ENCODE measurements at places on chromosomes 12 and 14.

DNA sequence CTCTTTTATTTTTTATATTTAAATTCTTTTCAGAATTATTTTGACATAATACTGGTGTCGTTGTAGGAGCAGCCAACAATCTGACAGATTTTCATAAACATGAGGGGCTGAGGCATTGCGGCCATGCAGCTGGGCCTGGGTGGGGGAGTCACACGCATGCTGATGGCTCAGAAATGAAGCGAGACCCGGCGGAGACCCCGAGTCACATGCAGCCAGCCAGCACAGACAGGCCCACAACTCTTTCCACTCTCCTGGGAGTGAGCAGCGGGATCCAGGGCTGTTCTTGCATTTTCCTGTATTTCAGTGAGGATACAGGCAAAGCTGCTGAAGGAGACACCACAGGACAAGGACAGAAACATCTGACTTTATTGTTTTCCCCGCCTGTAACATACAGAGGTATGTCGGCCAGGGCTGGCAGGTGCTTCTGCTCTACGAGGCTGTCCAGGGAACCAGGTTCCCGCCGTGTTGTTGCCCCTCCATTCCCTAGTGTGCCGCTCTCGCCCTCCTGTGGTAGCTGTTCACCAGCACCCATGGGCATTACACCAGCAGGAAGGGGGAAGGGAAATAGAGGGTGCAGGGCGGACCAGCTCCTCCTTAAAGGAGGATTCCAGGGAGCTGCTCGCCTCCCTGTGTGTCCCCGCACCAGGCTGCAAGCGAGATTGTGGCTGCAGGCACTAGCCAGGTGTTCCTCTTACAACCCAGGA lies 30.5 kb downstream of the FZD10 start:
- DNase-seq = peak; percentile 17

GRCh38 chr14:69643430-69644200 lies 32.2 kb downstream of the SUSD6 start:
- DNase-seq = peak; percentile 88

- no peak for DNase-seq
Observed at GRCh38 chr14:55600784-55601561, 21.0 kb downstream of the KTN1 start.

DNA sequence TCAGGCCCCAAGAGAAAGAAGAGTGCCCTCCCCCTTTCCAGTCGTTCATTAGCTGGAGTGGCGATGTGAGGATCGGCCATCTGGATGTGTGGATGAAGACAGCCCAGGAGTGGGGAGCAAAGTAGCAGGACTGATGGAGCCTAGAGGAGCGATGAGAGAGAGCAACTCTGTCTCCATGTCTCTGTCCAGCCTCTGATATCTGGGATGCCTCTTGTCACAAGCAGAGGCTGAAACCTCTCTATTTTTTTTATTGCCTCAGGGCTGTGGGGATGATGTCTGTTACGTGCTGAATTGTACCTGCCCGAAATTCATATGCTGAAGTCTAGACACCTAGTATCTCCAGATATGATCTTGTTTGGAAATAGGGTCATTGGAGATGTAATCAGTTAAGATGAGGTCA lies 2.7 kb downstream of the SERPINA11 start:
- DNase-seq = no peak

- no peak for DNase-seq
Observed at GRCh38 chr12:32507942-32508320, 108.6 kb downstream of the FGD4 start.

- peak; percentile 76 for DNase-seq
Observed at GRCh38 chr12:107912421-107913004, 138.0 kb downstream of the ASCL4 start.

DNA sequence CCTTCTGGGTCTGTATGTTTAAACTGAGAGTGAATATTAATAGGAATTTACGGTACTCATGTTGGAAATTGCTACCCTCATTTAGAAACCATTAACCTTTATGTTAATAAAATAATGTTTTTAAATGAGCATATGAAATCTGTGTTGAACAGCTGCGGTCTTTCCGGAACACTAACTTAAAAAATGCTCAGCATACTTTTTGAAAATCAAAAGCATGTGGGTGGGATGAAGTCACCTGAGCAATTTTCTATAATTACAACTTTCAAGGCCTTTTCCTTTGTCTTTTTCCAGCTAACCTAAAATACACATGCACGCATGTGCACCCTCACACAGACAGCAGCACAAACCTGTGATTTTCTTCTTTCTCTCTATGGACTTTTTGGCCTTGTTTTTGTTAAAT lies 39.8 kb downstream of the BORCS5 start:
- DNase-seq = no peak

GRCh38 chr14:56587701-56588100 lies 8.1 kb downstream of the TMEM260 start:
- no peak for DNase-seq

DNA sequence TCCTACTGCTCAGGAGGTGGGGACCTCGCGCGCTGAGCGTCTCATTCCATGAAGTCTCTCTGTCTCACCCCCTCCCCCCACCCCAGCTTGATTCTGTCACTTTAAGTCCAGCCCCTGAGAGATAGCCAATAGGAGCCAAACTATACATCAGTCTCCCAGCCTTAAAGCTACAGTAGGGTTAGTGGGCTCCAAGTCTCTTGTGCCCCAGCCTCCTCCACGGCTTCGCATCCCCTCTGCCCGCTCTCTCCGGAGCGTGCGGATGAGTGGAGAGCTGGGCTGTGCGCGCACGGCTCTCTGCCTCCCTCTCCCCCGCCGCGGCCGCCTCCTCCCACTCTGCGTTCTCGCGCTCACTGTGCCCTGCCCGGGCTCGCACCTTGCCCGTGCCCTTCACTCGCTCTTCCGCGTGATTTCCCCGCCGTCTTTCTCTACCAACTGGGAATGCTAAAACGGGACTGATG lies at the start of gene ESRRB:
ESRRB (plus strand) TSS at position 191 of the 458 bp plus-strand sequence; CDS start at position 456, 265 bp downstream.
- no peak for DNase-seq

- DNase-seq = no peak
Observed at GRCh38 chr14:54676812-54677708, 110.1 kb downstream of the SAMD4A start.

- DNase-seq = no peak
Observed at GRCh38 chr14:105497671-105498429, 6.8 kb downstream of the TEDC1 start.

GRCh38 chr12:131422744-131423143 lies 288.1 kb upstream of the SFSWAP start:
- DNase-seq = no peak

DNA sequence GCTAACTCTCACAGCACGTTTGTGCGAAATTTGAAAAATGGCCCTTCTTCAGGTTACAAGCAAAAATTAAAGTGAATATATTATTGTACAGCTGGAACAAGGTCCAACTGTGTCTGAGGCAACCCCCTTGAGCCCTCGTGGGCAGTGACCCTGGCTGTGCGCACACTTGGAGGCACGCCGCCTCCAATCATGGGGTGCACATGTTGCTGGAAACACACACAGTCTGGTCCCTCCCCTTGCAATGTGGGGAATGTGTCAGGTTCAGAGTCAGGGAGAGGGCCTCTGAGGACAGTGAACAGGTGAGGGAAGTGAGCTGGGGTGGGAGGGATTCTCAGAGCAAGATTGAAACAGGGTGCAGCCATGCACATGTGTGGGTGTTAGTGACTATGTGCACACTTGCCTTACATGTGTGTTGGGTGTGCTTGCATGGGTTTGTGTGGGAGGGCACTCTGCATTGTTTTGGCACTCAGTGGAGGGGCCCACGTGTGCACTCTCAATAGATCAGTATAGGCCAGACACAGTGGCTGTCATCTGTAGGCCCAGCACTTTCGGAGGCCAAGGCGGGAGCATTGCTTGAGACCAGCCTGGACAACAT lies 9.6 kb downstream of the TSPAN9 start:
- DNase-seq = no peak

GRCh38 chr12:74539765-74540526 lies 2.3 kb downstream of the ATXN7L3B start:
- peak; percentile 16 for DNase-seq

DNA sequence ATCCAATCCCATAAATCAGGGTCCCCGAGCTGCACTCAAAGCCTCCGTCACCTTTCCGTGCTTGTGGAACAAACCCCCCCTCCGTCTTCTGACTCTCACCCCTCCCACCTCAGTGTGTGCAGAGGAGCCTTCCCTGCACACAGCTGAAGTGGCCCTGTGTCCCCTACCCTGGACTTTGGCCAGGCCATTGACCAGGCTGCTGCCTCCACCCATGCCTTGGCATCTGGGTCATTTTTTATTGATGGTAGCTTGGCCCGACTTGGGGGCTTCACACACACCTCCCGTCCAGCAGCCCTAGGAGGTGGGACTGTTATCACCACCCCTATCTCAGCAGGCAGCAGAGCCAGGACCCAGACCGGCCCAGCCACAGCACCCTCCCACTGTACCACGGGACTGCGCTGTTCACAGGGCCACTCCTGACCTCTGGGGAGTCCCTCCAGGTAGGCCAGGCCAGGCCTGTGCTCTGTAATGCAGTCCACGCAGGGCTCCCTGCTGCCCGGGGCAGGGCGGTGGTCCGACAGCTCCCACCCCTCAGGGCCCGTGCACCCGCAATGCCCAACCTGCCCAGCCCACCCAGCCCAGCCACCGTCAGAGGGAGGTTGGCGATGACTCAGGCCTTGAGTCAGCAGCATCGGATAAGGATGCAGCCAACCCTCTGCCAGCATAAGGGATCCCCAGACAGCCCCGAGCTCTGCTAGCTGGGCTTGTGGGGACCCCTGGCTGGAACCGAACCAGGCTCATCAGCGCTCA lies 9.2 kb upstream of the INF2 start:
- no peak for DNase-seq

- no peak for DNase-seq
Observed at GRCh38 chr12:49619286-49619685, 4.1 kb upstream of the PRPF40B start.

- no peak for DNase-seq
Observed at GRCh38 chr12:508795-509194, 49.1 kb downstream of the B4GALNT3 start.

- no peak for DNase-seq
Observed at GRCh38 chr14:100673807-100674154, 52.9 kb upstream of the DLK1 start.

- DNase-seq = no peak
Observed at GRCh38 chr14:89534902-89535685, 118.1 kb upstream of the FOXN3 start.

Measured in RPMI8226 (cell line).